ENCODE measurements at places on chromosomes 4 and X.

DNA sequence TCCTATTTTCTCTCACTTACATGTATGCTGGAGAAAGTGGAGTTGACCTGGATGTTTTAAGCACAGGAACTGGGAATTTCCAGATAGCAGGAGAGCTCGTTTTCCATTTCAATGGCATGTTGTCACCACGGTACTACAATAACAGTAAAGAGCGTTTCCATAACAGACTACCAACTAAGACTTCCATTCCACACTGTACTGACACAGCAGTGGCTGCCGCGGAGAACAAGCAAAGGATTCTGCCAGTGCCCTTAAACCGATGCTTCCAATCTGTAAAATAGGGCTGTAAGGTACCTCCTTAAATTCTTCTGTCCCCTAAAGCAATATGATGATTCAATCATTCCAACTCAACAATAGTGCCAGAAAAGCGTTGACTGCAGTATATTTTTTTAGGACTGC is 143.9 kb downstream of the KLHL13 start:
- DNase-seq, result no peak

- DNase-seq, result no peak
Measured at GRCh38 chr4:180990931-180991330, 1252.3 kb upstream of the TENM3 start.

DNA sequence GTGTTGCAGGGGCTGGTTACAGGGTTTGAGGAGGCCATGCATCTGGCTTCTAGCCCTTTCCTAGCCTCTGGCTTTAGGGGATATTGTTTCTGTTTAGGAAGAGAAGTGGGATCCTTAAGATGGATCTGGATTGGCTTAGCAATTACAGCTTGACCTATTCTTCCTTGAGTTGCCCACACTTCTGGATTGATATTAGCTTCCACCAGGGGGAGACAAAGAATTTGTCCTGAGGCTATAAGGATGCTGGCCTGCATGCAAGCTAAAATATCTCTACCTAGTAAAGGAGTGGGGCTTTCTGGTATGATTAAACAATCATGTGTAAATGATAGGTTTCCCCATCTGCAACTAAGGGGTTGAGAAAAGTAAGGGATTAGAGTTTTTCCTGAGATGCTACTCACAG is 117.2 kb downstream of the TEX13C start:
- DNase-seq, result peak; percentile 1

DNA sequence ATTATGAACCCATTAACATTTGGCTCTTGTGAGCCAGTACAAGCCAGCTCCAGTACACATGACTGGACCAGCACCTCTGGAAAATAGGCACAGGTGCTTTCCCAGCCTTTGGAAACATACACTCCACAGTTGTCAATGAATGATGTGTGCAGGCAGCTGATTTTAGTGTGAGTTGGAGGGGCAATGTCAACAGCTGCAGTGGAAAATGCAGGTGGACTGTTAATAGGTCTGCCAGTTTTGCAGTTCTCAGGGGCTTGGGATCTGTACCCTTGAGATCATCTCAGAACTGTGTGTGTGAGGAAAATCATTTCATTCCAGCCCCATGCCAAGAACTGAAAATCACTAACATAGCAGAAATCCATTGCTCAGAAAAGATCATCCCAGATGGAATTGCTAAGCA is 81.7 kb upstream of the CHRDL1 start:
- no peak for DNase-seq

- no peak for DNase-seq
Measured at GRCh38 chr4:119729835-119730670, 101.4 kb upstream of the PDE5A start.

GRCh38 chr4:173735049-173735448 is 205.0 kb upstream of the HAND2 start:
- DNase-seq, result no peak

- no peak for DNase-seq
Measured at GRCh38 chr4:48449151-48449550, 34.0 kb upstream of the SLC10A4 start.

DNA sequence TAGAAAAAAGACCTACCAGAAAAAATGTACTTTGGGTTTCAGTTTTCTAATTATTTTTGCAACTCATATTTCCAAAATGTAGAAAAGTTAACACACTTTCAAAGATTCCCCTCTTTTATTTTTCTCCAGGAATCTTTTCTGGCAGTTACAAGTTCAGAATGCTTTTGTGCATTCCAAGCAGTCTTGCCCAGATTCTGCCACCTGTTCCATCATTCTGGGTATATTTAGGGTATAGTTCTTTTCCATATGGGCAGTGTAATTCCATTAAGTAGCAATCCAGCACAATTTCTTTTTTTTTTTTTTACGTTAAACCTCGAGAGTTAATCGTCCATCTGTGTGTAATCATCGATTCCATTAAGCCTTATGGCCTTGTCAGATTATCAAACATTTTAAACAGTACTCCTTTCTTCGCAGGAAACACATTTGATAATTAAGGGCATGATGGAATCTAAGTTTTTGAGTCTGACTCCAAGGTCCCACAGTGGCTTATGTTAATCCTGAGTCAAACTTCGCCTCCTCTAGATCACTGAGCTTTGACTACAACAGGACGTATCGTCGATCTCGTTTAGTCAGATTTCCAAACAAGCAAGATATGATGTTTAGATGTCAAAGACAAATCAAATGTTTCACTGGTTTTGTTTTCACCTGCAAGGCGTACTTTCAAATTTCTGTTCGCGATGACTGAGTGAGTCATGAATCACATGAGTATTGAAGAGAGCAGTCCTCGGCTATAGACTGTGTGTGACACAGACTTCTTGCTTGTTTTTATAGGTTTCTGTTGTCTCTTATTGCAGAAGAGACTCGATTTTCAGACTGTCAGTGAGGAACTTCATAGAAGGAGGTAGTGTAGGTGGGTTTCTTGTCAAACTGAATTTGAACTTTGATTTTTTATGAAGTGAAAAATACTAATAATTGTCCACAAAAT is 118.9 kb upstream of the GK2 start:
- no peak for DNase-seq

DNA sequence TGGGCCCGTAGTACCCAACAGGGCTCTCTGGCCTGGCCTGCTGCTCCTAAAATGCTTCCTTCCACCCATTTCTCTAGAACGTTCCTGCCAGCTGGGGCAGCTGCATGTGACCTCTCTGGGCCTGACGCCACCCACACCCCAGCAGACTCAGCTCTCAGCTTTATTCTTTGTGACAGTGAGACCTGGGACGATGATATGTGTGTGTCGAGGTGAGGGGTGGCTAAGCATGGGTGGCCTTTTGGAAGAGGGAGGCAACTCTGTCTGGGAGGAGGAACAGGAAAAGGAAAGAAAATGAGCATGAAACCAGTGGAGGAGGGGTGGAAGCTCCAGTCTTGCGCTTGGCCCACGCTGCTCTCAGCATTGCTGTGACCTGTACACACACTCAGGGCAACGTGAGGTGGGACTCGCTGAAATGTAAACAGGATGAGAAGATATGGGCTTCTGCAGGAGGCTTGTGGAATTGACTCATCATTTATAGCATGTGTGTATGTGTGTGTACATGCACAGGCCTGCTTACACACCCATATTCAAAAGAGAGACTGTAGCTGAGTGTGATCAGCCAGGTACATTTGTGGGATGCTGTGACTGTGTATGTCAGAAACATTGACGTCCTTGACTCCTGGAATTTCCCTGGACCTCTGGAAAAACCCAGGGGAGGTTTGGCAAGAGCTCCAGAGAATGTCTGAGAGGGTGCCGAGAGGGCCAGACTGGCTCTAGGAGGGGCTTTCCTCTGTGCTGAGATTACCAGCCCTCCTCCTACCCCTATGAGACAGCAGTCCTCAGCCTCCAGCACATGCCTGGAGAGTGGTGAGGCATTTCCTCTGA is 137.9 kb downstream of the PJA1 start:
- no peak for DNase-seq

- DNase-seq, result no peak
Measured at GRCh38 chrX:11792461-11793421, 34.7 kb downstream of the MSL3 start.

DNA sequence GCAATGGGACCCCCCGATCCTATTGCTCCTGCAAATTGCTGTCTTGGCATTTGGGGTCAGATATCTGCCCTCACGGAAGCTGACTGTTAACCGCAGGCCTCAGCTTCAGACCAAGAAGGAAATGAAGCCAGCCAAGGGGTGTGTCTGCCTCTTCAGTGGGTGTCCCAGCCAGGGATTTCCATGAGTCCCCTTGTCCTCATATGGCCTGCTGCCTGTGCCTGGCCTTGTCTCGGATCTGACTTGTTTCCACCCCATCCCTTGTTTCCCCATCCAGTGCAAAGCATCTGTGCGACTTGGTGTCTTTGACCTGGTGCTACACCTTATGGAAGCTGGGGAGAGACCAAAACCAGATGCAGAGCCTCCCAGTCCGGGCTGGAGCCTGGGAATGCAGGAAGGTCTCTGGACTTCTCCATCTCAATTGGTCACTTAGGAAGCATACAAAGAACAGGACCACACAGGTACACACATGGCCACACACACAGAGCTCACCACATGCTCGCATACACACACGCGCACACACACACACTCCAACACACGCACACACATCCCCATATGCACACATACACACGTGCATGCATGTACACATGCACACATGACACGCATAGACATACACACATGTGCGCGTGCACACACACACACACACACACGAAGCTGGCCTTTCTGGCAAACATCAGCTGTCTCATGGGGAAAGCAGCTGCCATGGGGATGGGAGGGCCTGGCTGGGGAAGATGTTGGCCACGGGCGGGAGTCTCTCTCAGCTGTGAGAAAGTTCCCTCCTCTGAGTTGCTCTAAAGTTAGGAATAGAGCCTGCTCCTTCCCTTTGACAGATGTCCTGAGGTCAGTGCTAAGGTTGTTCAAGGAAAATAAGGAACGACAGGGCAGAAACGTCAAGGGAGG is 65.5 kb downstream of the CRMP1 start:
- DNase-seq, result no peak

GRCh38 chrX:119459181-119459580 is 9.1 kb upstream of the SLC25A5 start:
- no peak for DNase-seq

DNA sequence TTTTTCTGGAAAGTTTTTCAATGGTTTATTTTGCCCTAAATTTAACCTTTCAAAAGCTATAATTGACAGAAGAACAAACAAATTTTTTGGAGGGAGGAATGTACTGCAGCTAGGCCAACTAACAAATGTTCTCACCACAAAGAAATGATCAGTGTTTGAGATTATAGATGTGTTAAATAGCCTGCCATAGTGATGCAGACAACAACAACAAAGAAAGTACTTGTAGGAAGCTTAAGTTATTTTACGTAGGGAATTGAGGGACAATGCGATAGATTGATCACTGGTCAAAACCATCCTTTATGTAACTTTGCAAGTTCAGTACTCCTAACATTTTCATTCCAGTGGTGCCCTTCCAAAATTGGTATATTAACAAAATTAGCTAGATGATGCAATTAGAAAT is 340.4 kb downstream of the SH3BGRL start:
- DNase-seq, result no peak

- DNase-seq, result no peak
Measured at GRCh38 chr4:120055162-120055561, 11.5 kb downstream of the MAD2L1 start.

- DNase-seq, result no peak
Measured at GRCh38 chrX:154380153-154380552, 1.1 kb downstream of the EMD start.

- DNase-seq, result no peak
Measured at GRCh38 chr4:166230841-166231240, 357.8 kb downstream of the TLL1 start.

- no peak for DNase-seq
Measured at GRCh38 chr4:87026800-87027495, 92.1 kb downstream of the AFF1 start.

DNA sequence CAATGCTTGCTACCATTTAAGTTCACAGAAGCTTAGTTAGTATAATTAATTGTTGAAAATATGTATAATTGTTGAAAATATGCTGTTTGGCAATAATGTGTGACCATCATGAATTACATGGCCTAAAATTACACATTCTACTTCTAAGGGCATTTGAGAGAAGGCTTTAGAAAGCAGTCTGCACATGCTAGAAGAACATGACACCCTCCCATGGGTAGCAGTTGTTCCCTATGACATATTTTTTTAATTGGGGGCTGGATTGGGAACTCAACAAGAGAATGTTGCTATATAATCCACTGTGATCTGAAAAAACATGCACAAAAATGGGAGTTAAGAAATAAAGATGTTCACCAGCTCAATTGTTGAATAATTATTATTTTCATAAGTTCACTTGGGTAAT is 331.4 kb downstream of the ARHGAP24 start:
- DNase-seq, result no peak

- DNase-seq, result peak; percentile 38
Measured at GRCh38 chrX:19904778-19905367, 17.5 kb upstream of the SH3KBP1 start.

DNA sequence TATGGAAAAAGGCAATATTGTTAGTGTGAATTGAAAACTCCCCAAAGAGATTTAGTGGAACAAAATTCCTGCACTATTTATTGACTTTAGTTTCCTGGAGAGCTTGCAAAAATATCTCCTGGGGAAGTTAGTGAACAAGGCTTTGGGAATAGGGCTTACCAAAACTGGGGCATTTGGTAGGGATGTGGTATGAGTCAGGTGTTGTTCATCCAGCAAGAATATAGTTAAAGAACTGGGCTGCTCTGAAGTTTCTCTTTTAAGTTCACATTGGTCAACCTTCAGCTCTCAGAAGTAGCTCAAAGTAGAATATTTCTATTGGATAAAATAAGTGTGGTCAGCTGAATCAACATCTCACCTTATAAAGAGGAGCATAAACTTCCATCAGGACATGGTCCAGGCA is 185.0 kb downstream of the CPE start:
- DNase-seq, result no peak

DNA sequence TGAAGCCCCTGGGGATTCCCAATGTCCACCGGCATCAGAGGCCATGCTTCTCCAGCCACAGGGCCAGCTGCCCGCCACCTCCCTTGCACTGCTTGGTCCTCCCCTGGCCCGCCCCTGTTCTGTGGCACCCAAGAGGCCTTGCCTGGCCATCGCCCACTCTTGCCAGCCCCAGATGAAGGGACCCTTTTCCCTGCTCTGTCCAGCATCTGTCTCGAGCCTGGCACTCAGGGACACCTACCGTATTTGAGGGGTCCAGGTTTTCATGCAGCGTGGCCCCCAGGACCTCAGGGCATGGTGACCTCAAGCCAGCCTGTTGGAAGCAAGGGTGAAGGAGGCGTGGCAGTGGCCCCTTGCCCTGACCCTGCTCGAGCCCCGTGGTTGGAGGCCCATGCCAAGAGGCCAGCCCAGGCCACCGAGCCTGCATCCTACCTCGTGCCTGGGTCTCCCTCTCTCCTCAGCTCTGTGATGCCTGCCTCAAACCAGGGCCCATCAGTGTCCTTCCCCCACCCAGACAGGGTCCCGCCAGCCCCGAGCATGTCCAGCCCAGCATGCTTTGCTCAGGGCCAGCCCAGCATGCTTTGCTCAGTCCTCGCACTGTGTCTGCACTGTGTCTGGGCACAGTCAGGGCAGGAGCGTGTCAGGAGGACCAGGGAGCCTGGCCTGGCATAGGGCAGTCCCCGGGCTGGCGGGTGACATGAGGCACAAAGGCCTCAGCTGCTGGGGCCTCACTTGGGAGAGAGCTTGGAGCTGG is 14.3 kb upstream of the FGFR3 start:
- DNase-seq, result no peak

DNA sequence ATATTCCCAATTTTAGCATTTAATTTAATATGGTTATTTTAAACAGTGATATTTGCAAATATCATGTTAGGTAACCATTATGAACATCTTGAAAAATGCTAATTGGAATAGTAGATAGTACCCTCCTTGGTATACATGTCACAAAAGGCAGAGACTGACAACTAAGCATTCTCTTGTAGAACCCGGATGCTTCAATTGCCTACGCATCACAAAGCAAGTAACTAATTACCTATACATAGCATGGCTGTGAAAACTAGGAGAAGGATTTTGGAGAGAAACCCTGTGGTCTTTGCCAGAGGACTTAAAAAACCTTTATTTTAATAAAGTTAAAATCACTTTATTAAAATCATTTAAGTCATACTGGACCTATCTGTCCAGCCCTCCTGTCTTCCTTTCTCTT is 764.1 kb upstream of the TENM3 start:
- DNase-seq, result no peak
